ENCODE measurements at places on chromosomes 5 and 9. TPM values are rescaled to one million over a fixed set of nuclear protein-coding genes. Genes with fewer than 3 reads are reported as not detected.

FASTKD3 gene
- total RNA-seq, result 12.2 TPM

FOXD4L3 gene
- total RNA-seq, result not detected

C5 gene
- total RNA-seq, result 1.5 TPM

SPATA6L gene
- total RNA-seq, result 0.18 TPM

CRHBP gene
- not detected for total RNA-seq

CDH9 gene
- 0.59 TPM for total RNA-seq

ADAMTS16 gene
- 3.9 TPM for total RNA-seq

ERAP2 gene
- 5.8 TPM for total RNA-seq

SYK gene
- not detected for total RNA-seq

MUSK gene
- total RNA-seq, result under 0.01 TPM

SPATA31C1 gene
- not detected for total RNA-seq

BRINP1 gene
- not detected for total RNA-seq

PHF24 gene
- 0.30 TPM for total RNA-seq

PRDM9 gene
- not detected for total RNA-seq

PCDHB13 gene
- total RNA-seq, result 0.89 TPM
